CD8-positive, alpha-beta memory T cell (primary cell): ENCODE measurements at places on chromosomes 6 and 20. TPM values are rescaled to one million over a fixed set of nuclear protein-coding genes. Genes with fewer than 3 reads are reported as not detected.

DNA sequence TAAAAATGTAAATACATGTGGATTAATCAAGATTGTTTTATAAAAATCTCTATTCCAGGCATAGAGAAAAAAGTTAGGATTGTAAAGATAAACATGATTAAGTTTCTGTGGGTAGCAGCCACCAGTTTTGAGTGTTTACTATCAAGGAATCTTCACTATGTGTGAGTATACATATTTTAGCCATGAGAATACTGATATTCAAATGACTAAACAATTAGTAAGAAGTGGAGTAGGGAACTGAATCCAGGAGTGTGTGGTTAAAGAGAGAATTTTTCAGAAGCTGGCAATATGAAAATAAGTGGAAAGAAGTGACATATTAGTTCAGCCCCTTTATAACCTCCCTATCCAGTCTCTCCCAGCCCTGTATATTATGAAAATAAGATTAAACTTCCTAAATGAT lies 10.3 kb downstream of the ELOVL2 start:
- no peak for DNase-seq

DNA sequence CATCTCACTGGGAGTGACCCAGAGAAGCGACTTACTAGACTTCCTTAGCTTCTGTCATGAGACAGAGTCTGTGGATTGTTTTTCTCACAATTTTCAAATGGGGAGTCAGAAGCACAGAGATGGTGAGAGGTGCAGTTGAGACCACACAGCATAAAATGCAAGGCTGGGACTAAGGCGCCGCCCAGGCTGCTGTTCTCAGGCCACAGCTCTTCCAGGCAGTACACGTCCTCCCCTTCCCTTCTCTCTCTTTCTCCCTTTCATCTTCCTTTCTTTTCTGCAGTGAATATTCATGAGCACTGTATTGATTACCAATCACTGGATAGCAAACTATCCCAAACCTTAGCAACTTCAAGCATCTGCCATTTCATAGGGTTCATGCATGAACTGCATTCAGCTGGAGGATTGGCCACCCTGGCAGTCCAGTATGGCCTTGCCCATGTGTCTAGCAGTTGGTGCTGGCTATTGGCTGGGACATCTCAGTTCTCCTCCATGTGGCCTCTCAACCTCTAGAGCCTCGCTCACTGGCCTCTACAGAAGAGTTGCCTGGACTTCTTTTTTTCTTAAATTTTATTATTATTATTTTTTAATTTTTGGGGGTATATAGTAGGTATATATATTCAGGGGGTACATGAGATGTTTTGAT lies 11.4 kb downstream of the BCAS4 start:
- no peak for DNase-seq

The WFDC13 gene
- not detected for total RNA-seq

The CLIC5 gene
- 6.4 TPM for total RNA-seq

The GPLD1 gene
- total RNA-seq = 0.35 TPM
